ENCODE measurements at places on chromosomes 5 and 9. TPM values are rescaled to one million over a fixed set of nuclear protein-coding genes. Genes with fewer than 3 reads are reported as not detected.
A peak's percentile ranks its signal among the peaks of the same experiment; 100 is the strongest.

DNA sequence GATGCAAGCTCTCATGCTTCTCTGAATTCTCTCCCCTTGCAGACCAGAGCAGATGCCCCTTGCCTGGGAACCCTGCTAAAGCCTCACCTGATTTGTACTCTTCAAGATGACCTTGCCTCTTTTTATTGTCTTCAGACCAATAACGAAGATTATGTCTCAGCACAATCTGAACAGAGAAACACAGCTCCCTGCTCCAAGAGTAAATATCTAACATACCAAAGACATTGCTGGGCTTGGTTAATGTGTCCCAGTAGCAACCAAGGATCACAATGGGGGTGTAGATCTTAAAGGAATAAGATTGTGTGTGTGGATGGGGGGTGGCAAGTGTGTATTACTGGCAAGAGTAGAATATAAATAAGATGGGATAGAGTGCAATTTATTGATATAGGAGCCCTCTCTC, 67.6 kb upstream of the LHFPL2 start:
- DNase-seq, result peak; percentile 76

- no peak for DNase-seq
Measured at GRCh38 chr5:50967563-50968355, 301.3 kb downstream of the PARP8 start.

- no peak for DNase-seq
Measured at GRCh38 chr5:122384739-122385235, 72.8 kb downstream of the SNCAIP start.

GRCh38 chr5:172118891-172119290, 69.1 kb downstream of the STK10 start:
- no peak for DNase-seq

DNA sequence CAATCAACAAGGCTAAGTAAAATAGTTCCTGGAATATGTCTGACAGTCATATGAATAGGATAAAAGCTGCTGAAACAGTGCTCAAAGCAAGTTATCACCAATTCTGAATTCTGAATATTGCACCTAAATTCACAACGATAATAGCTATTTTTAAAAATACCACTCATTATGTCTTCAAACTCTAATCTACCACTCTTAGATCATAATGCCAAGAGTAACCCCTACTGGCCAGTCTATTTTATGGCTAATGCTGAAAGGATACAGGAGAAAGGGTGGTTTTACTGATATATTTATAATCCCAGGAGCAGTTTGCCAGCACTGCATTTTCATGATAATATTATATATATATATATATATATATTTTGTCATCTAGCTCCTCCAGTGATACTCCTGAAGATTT, 232.8 kb downstream of the PDE4D start:
- DNase-seq, result peak; percentile 71

DNA sequence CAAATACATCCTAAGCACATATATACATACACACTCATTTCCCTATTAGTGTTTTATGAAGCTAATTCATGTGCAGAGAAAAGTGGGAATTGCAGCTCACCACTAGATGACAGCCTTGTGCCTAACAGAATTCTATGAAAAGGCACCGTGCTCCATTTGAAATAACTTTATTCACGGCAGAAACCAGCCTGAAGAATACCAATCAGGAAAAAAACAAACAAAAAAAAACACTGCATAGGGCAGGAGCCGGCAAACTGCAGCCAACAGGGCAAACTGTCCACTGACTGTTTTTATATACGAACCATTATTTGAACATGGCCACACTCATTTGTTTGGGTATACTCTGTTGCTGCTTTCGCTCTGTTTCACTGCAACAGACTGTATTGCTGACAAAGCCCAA, 33.6 kb downstream of the ERMP1 start:
- DNase-seq, result peak; percentile 74

GRCh38 chr5:123720955-123721354, 209.0 kb downstream of the CSNK1G3 start:
- no peak for DNase-seq

GRCh38 chr9:108776920-108777639, 78.7 kb downstream of the ACTL7B start:
- peak; percentile 89 for DNase-seq

- no peak for DNase-seq
Measured at GRCh38 chr5:150630461-150631325, 9.8 kb upstream of the SYNPO start.

DNA sequence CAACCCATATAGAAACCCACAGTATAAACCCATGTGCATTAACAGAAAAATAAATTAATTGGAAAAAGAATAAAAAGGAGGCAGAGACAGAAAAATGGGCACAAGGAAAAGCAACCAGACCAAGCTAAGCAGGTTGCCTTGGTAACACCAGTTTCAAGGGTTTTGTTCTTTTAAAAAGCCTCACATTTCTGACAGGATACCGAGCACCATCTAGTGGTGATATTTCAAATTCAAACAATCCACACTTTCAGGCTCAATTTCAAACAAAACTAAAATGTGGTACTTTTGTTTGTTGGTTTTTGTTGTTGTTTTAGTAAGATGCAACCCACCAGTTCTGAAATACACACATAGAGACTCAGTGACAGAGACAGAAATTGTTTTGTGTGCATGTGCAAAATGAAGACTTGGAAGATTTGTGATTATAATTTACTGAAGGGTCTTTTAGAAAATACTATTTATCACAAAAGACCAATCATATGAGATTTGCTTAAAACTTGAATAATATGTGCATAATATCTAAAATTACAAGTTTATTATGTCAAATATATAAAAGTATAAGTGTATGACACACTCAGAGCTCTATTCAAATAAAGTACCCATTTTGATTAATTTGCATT, 318.2 kb downstream of the SLCO4C1 start:
- DNase-seq, result peak; percentile 52

- DNase-seq, result peak; percentile 97
Measured at GRCh38 chr5:89211836-89212235, 328.9 kb upstream of the MEF2C start.

The PLK2 gene
- polyA plus RNA-seq, result 26.8 TPM

The FSD1L gene
- 4.0 TPM for polyA plus RNA-seq

The TPRN gene
- 2.3 TPM for polyA plus RNA-seq

The SLC45A2 gene
- polyA plus RNA-seq, result not detected
